ENCODE measurements at places on chromosomes 12 and 14. TPM values are rescaled to one million over a fixed set of nuclear protein-coding genes. Genes with fewer than 3 reads are reported as not detected.

DNA sequence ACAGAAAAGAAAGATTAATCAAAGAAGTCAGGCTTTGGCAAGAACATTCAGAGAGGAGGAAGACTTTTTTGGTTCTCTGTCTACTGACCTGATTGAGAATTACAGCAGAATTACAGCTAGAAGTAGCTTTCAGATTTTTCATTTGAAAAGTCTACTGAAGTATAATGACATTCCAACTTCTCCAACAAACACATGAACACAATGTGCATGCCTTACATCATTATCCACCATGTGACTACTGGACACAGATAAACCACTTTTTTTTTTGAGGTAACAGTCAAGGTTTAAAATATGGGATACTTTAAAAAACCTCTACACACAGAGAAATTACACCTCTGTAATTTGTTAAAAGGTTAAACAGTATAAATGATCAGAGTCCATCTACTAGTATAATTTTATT is 12.3 kb downstream of the BTBD7 start:
- DNase-seq, result no peak

The AKAP5 gene
- total RNA-seq, result 6.1 TPM

The C12orf54 gene
- total RNA-seq, result not detected

DNA sequence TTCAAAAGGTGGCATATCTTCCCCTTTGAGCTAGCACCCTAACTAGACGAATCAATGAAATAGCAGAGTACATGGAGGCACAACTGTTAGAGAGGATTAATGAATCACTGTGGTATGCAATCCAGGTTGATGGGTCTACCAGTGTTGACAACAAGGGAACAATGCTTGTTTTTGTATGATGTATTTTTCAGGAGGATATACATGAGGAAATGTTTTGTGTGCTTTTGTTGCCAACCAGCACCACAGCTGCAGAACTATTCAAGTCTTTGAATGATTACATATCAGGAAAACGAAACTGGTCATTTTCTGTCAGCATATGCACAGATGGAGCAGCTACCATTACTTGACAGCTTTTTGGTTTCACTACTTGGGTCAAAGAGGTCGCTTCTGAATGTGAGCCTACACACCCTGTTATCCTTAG is 142.6 kb downstream of the GPHN start:
- DNase-seq, result no peak

DNA sequence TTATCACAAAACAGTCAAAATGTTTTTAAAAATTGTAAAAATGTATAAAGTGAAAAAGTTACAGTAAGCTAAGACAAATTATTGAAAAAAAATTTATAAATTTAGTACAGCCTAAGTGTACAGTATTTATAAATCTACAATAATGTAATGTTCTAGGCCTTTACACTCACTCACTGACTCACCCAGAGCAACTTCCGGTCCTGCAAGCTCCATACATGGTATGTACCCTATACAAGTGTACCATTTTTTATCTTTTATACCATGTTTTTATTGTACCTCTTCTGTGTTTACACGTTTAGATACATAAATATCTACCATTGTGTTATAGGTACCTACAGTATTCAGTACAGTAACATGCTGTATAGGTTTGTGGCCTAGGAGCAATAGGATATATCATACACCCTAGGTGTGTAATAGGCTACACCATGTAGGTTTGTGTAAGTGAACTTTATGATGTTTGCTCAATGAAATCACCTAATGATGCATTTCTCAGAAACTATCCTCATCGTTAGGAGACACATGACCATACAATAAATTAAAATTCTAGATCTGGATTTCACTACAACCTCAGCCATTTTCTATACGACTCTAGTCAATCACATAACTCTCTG is 66.8 kb downstream of the TXNDC16 start:
- no peak for DNase-seq

GRCh38 chr12:115859231-115859630 is 418.3 kb downstream of the MED13L start:
- DNase-seq, result no peak

GRCh38 chr12:41108032-41108431 is 80.1 kb upstream of the PDZRN4 start:
- DNase-seq, result no peak

GRCh38 chr14:28704153-28704552 is 62.4 kb upstream of the FOXG1 start:
- no peak for DNase-seq
